ENCODE measurements at places on chromosomes 2 and 18.

DNA sequence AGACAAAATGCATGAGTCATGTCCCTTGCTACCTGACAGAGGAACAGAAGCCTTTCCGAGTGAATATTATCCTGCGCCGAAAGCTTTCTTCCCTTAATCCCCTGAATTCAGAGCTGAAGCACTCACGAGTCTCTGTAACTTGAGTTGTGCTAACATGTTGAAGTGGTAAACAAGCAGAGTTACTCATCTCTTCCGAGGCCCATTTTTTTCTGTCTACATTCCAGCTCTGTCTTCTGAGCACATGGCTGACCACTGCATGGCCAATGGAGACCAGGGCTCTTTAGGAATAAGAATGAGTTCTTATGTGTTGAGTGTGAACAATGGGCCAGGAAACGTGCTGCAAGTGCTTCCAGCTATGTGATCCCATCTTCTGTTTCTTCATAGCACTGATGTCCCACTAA is 73.1 kb upstream of the PID1 start:
- no peak for DNase-seq

DNA sequence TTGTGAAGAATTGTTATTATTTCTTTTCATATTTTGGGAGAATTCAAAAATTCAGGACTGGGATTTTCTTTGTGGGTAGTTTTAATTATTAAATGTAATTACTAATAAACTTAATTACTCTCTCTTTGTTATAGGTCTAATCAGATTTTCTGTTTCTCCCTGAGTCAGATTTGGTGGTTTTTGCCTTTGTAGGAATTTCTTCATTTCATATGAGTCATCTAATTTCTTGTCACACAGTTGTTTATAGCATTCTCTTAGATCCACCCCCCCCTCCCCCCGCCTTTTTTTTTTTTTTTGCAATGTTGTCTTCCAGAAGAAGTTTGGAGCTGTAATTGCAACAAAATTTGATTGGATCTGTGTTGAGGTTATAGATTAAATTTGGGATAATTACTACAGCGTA is 26.0 kb upstream of the GALR1 start:
- DNase-seq: no peak

- no peak for DNase-seq
Observed at GRCh38 chr2:159438720-159439353, 152.3 kb upstream of the WDSUB1 start.

GRCh38 chr2:72126186-72127100 is 21.2 kb downstream of the CYP26B1 start:
- DNase-seq: peak; percentile 30

DNA sequence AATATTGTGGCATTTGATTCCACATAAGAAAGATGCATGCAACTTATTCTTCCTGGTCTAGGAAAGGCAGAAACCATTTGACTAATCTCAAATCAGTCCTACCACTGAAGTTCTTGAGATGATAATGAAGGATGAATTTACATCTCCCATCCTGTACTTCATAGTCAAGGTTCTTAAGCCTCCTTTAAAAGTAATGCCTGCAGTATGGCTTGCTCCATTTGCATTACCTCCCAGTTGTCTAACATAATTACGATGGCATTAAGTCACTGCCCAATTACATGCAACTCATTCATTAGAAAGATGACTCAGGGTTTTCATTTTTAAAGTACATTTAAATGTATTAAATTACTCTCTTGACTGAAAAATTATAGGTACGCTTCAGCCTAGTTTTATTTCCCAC is 32.2 kb downstream of the THADA start:
- no peak for DNase-seq

DNA sequence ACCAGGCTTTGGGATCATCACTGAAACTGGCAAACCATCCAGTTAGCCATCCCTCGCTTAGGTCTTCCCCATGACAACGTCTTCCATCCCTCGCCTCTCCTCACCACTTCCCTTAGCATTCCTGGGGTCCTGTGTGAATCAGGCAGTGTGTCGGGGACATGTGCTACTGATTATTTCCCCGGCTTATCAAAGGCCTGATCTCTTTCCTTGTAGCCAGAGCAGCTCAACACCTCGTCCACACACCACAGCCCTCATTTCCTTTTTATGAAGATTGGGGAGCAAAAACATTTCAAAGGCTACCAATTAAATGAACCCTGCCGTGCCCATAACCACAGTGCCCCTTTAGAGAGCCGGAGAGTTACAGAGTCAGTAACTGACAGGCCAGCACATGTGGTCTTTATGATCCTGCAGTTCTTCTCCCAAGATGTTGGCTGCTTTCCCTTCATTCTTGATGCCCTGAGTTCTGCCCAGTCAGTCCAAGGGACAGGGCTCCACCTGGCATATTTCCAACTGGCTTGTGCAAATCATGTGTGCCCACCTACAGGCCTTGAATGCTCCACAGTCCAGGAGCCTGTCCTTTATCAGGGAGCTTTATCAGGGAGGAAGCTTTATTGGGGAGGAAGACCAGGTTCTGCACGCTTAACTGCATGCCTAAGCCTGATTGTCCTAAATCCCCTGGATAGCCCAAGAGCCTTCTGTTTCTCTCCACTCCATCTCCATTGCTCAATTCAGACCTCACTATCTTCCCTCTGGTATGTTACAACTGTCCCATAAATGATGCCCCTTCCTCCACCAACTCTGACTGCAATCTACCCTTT is 343.1 kb downstream of the CYRIA start:
- no peak for DNase-seq

GRCh38 chr18:32867330-32867729 is 94.5 kb upstream of the KLHL14 start:
- no peak for DNase-seq

DNA sequence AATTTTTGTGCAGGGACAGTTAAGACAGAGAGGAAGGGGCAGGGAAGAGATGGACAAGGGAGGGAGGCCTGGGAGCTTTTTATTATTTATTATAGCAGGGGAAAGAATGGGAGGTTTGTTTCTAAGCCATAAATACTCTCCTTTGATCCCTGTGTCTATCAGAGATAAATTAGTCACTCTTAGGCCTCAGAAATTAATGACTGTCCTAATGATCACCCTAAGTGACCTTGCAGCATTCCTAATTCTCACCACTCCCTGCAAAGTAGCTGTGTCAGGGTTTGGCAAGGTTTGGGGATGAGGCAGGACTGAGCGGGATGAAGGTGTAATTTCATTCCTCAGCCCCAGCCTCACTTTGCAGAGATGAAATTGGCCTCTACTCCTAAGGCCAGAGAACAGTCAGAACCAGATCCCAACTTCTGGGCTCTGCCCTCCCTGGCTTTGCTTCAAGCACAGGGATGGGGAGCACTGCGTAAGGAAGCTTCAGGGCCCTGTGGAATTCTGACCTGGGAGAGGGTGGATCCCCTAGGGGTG is 95.0 kb downstream of the TMEM17 start:
- DNase-seq: no peak

- DNase-seq: no peak
Observed at GRCh38 chr2:54048117-54048785, 67.2 kb upstream of the ACYP2 start.

GRCh38 chr2:230209422-230210051 is 10.2 kb downstream of the SP110 start:
- no peak for DNase-seq

GRCh38 chr2:173792166-173792565 is 173.0 kb downstream of the SP3 start:
- DNase-seq: no peak

DNA sequence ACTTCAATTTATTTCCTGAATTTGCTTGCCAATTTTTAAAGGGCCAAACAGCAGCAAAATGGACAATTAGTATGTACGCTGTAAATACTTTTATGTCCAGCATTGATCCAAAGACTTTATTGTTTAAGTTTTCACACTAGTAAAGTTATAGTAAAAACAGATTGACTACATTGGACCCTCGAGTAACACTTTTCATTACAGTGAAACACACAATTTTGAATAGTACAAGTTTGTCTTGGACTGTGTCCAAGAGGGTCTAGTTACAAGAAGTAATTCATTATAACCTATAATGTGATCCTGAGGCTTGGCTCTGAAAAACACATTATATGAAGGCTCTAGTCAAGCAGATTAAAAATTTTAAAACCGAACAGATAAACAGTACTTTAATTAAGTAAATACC is 11.4 kb upstream of the RBBP8 start:
- no peak for DNase-seq

- no peak for DNase-seq
Observed at GRCh38 chr2:95012881-95013550, 12.5 kb upstream of the MAL start.

- DNase-seq: no peak
Observed at GRCh38 chr2:223563462-223563861, 38.7 kb downstream of the SCG2 start.

DNA sequence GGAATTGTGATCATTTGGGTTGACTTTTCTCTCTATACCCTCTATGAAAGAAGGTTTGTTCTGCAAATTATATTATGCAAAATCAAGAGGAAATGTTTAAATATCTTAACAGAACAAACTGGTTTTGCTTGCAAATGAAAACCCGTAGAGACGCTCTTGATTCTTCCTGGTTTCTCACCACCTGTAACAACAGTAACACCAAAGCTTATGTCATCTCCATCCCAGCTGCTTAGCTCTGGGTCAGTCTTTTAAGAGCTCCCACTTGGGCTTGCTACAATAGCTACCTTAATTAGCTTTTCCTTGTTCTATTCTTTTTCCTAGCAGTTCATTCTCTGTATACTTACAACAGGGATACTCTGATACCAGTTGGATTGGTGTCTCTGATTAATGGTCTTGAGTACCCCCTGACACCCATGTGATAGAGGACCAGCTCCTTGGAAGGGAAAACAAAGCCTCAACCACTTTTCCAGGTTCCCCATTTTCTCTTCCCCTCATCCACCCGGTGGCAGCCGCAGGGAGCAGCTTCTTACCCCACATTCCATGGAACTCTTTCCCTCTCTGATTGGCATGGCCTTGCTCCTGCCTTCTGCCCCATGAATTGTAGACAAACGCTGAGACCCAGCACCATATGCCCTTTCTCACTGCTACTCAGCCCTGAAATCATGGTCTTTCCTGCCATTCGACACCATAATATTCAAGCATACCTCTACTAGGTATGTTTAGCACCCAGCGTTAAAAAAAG is 27.7 kb downstream of the TMEM182 start:
- no peak for DNase-seq

- DNase-seq: no peak
Observed at GRCh38 chr18:78192054-78192453, 787.6 kb upstream of the SALL3 start.

GRCh38 chr2:122096761-122097160 is 341.3 kb downstream of the TSN start:
- no peak for DNase-seq

- DNase-seq: peak; percentile 18
Observed at GRCh38 chr2:240620859-240621258, 4.4 kb upstream of the GPR35 start.

DNA sequence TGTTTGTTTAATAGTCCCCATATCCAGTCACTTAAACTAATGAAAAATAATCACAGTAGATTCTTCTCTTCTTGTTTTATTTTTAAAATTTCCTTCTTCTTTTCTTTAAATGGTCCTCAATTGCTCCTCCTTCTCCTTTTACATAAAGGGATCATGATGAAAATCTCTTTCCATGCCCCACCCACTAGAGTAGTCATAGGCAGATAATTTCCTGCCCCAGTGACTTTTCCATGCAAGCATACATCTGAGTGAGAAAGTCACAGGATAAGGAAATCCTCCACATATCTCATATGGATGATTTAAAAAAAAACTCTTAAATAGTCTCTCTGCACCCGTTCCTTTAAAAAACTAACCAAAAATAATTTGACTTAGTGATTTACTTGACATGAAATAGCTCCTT is 552.3 kb upstream of the SETBP1 start:
- DNase-seq: no peak

DNA sequence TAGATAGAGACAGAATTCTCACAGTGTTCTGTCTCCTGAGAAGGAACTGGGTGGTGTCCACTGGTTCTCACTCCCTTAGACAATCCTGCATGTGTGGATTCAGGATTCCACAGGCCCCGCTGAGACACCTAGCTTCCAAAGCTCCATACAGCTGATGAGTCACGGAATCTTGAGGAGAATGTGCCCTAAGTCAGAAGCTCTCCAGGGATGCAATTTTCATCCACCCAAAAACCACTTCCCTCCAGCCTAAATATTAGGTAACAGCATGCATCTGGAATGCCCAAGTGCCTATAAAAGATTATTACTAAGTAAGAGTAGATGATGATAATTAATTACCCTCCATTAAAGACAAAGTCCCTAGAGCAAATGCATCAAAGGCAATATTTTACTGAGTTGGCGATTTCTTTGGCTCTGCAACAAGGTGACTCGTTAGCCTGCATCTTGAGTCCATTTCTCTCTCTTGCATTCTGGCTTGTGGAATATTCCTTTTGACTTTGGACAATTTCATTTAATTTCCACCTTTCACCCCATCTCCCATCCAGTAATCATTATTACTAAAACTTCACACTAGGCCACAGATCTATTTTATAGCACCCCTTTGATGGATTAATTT is 475.1 kb downstream of the TNS1 start:
- DNase-seq: no peak

GRCh38 chr18:32302806-32303205 is 113.0 kb downstream of the MEP1B start:
- no peak for DNase-seq

- no peak for DNase-seq
Observed at GRCh38 chr2:173370198-173370597, 15.5 kb downstream of the CDCA7 start.

DNA sequence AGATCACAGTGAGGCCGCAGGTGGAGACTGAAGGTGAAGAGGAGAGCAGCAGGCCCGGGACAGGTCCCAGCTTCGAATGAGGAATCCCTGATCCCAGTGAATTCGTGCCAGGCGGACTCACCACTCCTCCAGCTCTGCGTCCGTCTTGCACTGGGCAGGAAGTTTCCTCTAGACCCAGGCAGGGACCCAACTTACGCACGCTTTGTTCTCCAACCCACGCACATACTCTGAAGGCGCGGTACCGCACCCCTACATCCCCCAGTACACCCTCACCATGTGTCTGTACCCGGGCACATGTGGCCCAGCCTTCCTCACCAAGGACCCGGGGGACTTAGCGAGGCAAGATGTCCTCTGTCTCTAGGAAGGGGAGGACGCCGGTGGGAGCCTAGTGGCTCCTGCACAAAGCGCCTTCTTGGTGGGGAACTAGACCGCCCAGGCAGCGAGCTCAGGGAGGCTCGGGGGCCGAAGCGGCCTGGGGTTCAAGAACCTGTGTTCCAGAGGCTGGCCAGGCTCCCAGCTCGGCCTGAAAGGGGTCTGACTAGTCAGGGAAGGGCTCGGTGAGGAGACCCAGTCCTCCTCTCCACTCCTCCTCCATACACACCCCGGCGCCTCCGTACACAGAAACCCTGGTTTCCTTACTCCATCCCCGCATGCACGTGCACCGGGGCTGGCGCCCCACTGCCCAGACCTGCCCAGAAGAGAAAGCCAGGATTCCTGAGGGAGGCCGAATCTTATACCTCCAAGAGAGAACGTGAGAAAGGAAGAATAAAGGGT is 38.3 kb upstream of the ATP6V1B1 start:
- no peak for DNase-seq

GRCh38 chr2:192696857-192697256 is 502.1 kb upstream of the TMEFF2 start:
- no peak for DNase-seq
